Parietal lobe (tissue), 2 donors: ENCODE measurements at places on chromosomes 2 and 18. TPM values are rescaled to one million over a fixed set of nuclear protein-coding genes. Genes with fewer than 3 reads are reported as not detected.

The MC5R gene
- 5.0 TPM for total RNA-seq

The ARMC9 gene
- total RNA-seq: 34.1 TPM

The SLC66A3 gene
- total RNA-seq: 11.6 TPM

The TBR1 gene
- total RNA-seq: 132 TPM

The CFC1 gene
- not detected for total RNA-seq

The NFU1 gene
- 38.5 TPM for total RNA-seq

The KIF1A gene
- 300 TPM for total RNA-seq

The ADCYAP1 gene
- total RNA-seq: 3.1 TPM

The SLC14A1 gene
- total RNA-seq: 0.94 TPM

The FRZB gene
- total RNA-seq: 14.1 TPM

The SNTG2 gene
- 8.5 TPM for total RNA-seq

The KIF5C gene
- 398 TPM for total RNA-seq

The TDRD15 gene
- not detected for total RNA-seq

The CCDC148 gene
- total RNA-seq: 15.7 TPM

The LRP1B gene
- 117 TPM for total RNA-seq

The RAPGEF4 gene
- total RNA-seq: 27.5 TPM

The ST6GAL2 gene
- total RNA-seq: 140 TPM

The CDKL4 gene
- 6.3 TPM for total RNA-seq

The TMEM17 gene
- 1.9 TPM for total RNA-seq

The SP100 gene
- total RNA-seq: 4.4 TPM

The PSD4 gene
- 5.3 TPM for total RNA-seq

The TNFRSF11A gene
- 0.63 TPM for total RNA-seq

The IL36RN gene
- not detected for total RNA-seq

The SLC11A1 gene
- 3.8 TPM for total RNA-seq

The SERPINB4 gene
- not detected for total RNA-seq

The SLC9A4 gene
- total RNA-seq: 0.63 TPM

The PTPN4 gene
- 181 TPM for total RNA-seq
